ENCODE measurements at places on chromosomes 12 and 14.

GRCh38 chr12:31217356-31218130 lies 108.4 kb downstream of the SINHCAF start:
- no peaks in the 10 kb centered on the region for H3K36me3 ChIP-seq
- no peak overlapping the region for H3K27ac ChIP-seq
- H3K27me3 ChIP-seq = peaks cover 53% of the 10 kb centered on the region
- DNase-seq = no peak

- DNase-seq = peak; percentile 44
- H3K4me3 ChIP-seq = no peak overlapping the region
- no peaks in the 10 kb centered on the region for H3K27me3 ChIP-seq
Measured at GRCh38 chr12:113098441-113099028, 37.0 kb downstream of the RASAL1 start.

DNA sequence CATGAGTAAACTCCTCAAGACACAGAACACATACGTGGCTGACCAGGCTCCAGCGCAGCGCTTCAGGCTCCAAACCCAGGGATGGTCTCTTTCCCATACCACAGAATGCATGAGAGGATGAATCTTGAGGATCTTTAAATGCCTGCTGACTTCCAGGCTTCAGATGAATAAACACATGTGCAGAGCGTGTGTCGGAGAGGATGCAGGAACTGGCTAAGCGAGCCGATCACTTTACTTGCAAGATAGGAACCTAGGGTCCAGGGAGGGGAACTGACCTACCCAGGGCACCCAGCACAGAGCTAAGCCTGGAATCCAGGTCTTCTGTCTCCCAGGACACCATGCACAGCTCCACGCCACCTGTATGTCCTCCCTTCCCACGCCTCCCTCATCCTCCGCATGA lies 209.8 kb downstream of the BCL11B start:
- no peak overlapping the region for H3K4me3 ChIP-seq
- H3K4me1 ChIP-seq = no peaks in the 10 kb centered on the region
- H3K27ac ChIP-seq = peak overlapping the region; percentile 4
- no peak for DNase-seq

- no peaks in the 10 kb centered on the region for H3K27me3 ChIP-seq
- H3K36me3 ChIP-seq = no peaks in the 10 kb centered on the region
- H3K4me1 ChIP-seq = no peaks in the 10 kb centered on the region
- H3K27ac ChIP-seq = no peak overlapping the region
- H3K4me3 ChIP-seq = no peak overlapping the region
- DNase-seq = no peak
Measured at GRCh38 chr12:30614031-30614430, 81.6 kb downstream of the IPO8 start.

DNA sequence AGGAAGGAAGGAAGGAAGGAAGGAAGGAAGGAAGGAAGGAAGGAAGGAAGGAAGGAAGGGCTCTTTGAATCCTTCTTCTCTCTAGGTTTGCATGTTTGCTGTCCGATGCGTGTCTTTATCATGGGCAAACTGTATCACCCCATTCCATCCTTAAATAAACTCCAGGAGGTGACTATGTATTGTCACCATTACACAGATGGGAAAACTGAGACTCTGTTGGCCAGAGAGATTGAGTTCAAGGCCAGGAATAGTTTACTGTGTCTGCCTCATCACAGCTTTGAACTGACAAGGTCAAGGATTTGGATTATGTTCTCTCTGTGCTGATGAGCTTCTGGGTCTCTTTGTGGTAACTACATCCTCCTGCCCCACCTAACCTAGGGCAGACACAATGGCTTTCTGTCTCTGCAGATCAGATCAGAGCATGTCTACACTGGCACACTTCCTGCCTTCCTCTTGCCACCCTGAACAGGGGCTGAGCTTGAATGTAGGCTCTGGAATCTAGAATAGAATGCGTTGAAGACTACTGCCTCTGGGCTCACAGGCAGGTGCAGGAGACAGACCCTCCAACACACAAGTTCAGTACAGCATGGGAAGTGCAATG lies 78.9 kb upstream of the MAP1LC3B2 start:
- peaks cover 9% of the 10 kb centered on the region for H3K4me1 ChIP-seq
- peak overlapping the region; percentile 25 for H3K4me3 ChIP-seq
- H3K27ac ChIP-seq = peak overlapping the region; percentile 86
- peaks cover 6% of the 10 kb centered on the region for H3K27me3 ChIP-seq
- H3K36me3 ChIP-seq = no peaks in the 10 kb centered on the region
- DNase-seq = no peak

DNA sequence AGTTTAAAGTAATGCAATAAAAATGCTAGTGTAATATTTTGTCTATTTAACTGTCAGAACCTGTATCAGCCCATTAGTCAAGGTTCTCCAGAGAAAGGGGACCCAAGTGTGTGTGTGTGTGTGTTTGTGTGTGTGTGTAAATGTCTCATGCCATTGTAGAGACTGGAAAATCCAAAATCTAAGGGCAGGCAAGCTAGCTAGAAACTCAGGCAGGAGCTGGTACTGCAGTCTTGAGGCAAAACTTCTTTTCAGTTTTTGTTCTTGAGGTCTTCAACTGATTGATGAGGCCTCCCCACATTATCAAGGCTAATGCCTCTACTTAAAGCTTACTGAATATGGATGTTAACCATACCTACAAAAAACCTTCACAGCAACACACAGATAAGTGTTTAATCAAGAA lies 126.7 kb downstream of the PRKD1 start:
- H3K4me3 ChIP-seq = no peak overlapping the region
- H3K36me3 ChIP-seq = no peaks in the 10 kb centered on the region
- H3K27ac ChIP-seq = no peak overlapping the region
- H3K4me1 ChIP-seq = no peaks in the 10 kb centered on the region

GRCh38 chr14:24465368-24465767 lies 22.8 kb upstream of the SDR39U1 start:
- no peak overlapping the region for H3K27ac ChIP-seq
- H3K27me3 ChIP-seq = peaks cover 4% of the 10 kb centered on the region
- H3K4me3 ChIP-seq = no peak overlapping the region

GRCh38 chr12:12779529-12779928 lies 5.9 kb upstream of the APOLD1 start:
- no peak overlapping the region for H3K27ac ChIP-seq
- no peaks in the 10 kb centered on the region for H3K4me1 ChIP-seq
- peaks cover 3% of the 10 kb centered on the region for H3K36me3 ChIP-seq
- DNase-seq = no peak

- DNase-seq = no peak
- H3K4me1 ChIP-seq = peaks cover 39% of the 10 kb centered on the region
- no peak overlapping the region for H3K27ac ChIP-seq
- H3K27me3 ChIP-seq = peaks cover 19% of the 10 kb centered on the region
- peaks cover 3% of the 10 kb centered on the region for H3K36me3 ChIP-seq
- H3K4me3 ChIP-seq = no peak overlapping the region
Measured at GRCh38 chr12:57767876-57768275, 998 bp upstream of the CYP27B1 start.

DNA sequence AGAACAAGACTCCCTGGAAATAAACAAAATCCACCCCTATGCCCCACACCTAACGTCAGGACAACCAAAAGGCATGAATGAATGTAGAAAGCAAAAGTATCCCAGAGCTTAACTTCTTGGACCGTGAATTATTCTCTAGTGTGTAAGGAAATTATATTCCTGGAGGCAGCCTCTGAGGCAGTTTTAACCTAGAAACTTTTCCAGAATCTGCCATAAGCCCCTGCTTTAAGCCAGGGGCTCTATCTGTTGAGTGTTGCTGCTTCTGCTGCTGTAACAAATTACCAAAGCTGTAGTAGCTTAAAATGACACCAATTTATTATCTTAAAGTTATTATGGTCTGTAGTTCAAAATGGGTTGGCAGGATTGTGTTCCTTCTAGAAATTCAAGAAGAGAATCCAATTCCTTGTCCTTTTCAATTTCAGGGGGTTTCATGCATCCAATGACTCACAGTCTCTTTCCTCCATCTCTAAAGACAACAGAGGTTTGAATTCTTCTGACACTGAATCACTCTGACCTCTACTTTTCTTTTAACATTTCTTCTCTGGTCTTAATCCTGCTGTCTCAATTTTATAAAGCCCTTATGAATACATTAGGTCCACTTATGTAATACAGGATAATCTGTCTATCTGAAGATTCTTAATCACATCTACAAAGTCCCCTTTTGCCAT lies 242.7 kb downstream of the ATXN7L3B start:
- H3K4me3 ChIP-seq = no peak overlapping the region
- H3K36me3 ChIP-seq = no peaks in the 10 kb centered on the region
- H3K27me3 ChIP-seq = no peaks in the 10 kb centered on the region
- H3K27ac ChIP-seq = no peak overlapping the region
- no peaks in the 10 kb centered on the region for H3K4me1 ChIP-seq

- peaks cover 6% of the 10 kb centered on the region for H3K27me3 ChIP-seq
- peaks cover 10% of the 10 kb centered on the region for H3K4me1 ChIP-seq
Measured at GRCh38 chr14:75307700-75308379, 29.2 kb downstream of the FOS start.

DNA sequence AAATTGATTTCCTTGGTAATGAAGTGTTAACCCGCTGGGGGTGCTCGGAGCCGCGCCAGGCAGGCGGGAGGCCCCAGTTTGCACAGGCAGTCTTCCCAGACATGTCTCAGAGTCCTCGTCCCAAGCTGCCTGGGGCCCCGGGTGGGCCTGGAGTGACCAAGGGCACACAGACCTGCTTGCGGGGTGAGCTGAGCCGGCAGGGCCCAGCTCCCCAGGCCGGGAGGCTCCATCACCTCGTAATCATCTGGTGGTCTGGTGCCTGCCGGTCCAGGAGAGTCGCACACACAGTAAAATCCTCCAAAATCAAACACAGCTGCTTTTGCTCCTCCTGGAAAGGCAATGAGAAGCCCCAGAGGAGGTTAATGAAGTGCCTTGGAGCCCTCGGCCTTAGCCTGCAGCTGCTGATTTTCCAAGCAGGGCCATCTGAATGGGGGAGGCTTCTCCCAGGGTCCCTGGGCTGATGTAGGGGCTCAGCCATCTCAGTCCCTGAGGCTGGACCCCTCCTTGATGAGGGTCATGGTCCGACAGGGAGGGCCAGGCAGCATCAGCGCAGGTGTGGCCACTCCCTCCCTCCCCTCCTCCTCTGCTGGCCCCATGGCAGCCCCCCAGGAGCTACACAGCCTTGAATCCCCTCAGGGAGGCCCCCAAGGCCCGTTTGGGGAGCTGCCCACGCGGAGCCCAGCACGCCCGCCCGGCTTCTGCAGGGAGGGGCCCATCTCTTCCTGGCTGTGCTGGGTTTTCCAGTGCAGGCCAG lies 39.4 kb upstream of the FBRSL1 start:
- no peak overlapping the region for H3K27ac ChIP-seq
- no peak for DNase-seq
- no peaks in the 10 kb centered on the region for H3K27me3 ChIP-seq
- peaks cover 14% of the 10 kb centered on the region for H3K4me1 ChIP-seq
- H3K4me3 ChIP-seq = no peak overlapping the region

Measured in T-helper 17 cell (primary cell).